ENCODE measurements at places on chromosomes 7 and 10.

GRCh38 chr10:34513636-34514035 lies 301.5 kb downstream of the PARD3 start:
- DNase-seq, result no peak

DNA sequence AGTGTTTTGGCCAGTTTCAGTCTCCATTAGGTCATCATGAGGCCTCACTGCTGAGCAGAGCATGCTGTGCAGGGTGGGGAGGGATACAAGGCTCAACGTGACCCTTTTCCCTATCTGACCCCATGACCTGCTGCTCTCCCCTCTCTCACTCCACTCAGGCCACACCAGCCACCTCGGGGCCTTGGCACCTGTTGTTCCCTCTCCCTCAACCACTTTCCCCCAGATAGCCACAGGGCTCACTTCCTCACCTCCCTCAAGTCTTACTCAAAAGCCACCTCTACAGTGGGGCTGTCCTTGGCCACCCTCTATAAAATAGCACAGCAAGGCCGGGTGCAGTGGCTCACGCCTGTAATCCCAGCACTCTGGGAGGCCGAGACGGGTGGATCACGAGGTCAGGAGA lies 13.9 kb downstream of the SH3PXD2A start:
- no peak for DNase-seq

DNA sequence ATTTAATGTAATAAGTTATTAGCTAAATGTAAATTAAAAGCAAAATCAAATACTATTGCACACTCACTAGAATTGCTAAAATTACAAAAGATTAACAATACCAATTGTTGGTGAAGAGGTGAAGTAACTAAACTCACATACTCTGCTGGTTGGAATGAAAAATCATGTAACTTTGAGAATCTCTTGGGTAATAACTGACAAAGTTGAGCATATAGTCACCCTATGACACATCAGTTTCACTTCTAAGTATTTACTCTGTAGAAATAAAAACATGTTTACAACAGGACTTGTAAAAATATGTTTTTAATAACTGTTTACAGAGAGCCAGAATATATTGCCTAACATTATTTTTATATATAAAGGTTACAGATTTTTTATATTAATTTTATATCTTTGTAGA lies 33.6 kb downstream of the CNTNAP2 start:
- DNase-seq, result no peak

DNA sequence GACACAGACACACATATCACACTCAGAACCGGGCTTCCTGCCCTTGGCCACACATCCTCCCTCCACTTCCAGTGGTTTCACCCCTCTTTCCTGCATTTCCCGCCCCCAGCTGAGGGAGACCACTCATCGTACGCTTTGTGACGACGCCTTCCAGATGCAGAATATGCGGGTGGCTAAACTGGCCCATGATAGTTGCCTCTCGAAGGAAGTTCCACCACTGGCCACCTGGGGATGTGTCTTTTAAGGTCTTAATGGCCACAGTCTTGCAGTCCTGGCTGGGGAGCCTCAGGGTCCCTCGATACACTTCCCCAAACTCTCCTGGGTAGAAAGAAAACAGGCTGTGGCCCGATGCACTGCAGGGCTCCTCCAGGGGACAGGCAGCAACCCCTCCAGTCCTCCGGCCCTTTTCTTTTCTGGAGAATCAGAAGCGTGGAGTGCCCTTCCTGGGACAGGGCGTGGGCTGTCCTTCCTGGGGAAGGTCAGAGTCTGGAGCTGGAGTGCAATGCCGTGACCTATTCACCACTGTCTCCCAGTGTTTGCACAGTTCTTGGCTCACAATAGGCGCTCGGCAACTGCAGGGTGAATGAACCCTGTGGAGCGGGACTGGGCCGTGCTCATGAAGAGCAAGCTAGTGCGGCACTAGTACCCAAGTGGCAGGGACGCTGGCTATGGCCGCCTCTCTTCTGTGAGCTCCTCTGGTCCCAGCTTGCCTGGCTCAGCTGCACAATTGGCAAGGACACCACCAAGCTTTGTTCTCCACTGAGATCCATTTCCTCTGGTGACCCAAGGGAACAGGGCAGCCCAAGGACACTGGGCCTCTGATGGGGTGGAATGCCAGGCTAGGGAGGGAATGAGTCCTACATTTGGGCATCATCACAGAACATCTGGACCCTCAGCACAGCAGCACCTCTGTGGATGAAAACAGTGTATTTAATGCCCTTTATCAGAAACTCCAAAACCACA lies 13.2 kb downstream of the EPHA1 start:
- DNase-seq, result no peak

DNA sequence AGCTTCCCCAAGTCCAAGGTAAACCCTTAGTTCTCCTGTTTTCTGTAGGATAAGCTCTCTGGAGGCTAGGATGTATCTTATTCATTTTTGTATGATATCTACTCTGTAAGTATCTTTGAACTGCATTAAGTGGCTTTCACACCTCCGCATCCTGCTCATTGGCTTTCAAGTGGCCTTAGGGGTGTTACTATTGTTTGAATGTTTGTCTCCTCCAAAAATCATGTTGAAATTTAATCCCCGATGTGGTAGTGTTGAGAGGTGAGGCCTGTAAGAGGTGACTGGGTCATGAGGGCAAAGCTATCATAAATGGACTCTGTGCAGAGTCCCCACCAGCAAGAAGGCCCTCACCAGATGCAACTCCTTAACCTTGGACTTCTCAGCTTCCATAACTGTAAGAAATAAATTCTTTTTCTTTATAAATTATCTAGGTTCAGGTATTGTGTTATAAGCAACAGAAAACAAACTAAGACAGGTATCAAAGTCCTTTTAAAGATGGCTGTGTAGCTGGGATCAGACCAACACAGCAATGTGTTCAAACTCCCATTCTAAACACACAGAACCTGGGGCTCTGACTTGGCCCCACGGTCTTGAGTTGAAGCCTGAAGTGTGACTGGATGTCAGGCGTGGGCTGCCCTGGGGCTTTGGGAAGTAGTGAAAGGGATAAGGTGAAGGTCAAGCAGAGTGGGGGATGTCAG lies 25.9 kb downstream of the TBXAS1 start:
- DNase-seq, result no peak

DNA sequence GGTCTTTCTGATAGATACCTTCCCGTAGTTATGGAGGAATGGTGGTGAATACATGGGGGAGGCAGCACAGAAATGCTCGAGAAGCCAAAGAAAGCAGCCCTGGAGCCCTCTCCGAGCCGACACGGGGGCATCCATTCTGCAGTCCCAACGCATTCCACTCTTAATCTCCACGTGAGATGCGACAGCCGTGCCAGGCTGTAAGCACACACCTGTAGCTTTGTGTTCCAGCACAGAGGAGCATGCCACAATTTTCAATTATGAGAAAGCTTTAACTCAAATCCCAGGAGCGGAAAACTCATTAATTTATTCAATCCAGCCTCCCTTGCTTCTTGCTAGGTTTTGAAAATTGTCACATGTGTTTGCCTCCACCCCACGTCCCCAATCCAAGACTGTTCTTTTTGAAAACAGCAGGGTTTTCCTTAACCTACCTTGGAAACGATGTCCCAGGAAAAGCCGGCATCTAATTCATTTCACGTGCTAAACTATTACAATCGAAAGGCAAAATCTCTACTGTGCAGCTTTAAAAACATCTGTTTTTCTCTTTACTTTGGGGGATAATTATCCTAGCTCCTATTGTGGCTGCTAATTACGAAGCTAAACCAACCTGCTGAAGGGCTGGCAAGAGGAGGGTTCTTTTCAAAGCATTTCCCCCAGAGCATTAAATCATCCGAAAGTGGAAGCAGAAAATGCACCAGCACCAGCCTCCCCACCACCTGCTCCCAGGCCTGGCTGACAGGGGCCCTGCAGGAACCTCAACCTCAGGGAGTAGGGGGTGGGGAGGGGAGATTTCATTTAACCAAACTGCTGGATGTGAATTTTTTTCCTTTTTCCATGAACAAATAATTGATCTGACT lies 56.0 kb upstream of the CHST15 start:
- DNase-seq, result no peak

DNA sequence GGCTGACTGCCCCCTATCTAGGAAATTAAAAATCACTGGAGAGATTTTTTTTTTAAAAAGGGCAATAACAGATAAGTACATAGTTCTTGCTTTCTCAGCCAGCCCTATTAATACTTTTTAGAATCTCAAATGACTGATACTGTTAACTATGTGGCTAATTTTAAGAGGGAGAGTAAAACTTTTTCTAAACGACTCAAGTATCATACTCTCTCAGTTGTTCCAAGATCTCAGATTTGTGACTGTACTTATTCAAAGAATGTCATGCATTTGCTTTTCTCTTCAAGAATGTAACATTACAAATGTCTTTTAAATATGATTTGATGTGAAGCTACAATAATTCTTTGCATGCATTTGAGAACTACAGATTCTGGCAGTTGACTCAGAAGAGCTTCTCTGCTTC lies 55.4 kb upstream of the RAB11FIP2 start:
- peak; percentile 8 for DNase-seq

- no peak for DNase-seq
Observed at GRCh38 chr7:26060733-26061677, 91.0 kb upstream of the NFE2L3 start.

DNA sequence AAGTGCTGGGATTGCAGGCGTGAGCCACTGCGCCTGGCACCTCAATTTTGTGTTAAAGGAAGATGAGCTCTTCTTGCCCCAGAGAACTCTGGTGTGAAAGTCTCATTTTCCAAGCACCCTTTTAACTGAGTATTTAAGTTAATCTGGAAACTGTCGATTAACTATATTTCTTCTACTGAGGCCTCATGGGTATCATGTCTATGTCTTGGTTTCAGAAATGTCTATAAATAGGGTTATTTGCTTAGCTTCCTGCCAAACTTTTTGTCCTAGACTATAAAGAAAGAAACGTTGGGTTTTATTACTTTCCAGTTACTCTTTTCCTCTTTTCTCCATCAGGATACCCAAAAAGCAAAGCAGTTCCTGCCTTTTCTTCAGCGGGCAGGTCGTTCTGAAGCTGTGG lies 102.4 kb downstream of the LRRC4 start:
- no peak for DNase-seq

DNA sequence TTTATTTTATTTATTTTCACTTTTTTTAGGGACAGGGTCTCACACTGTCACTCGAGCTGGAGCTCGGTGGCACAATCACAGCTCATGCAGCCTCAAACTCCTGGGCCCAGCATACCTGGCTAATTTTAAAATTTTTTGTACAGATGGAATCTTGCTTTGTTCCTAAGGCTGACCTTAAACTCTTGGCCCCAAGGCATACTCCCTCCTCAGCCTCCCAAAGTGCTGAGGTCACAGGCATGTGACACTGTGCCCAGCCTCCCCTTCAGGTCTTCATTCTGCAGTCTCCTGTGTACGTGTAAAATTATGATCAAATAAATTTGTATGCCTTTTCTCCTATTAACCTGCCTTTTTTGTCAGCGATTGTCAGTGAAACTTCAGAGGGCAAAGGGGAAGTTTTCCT lies 17.8 kb upstream of the TCTN3 start:
- no peak for DNase-seq

Data from HFFc6 (cell line).